ENCODE measurements at places on chromosomes 7 and 10.
A peak's percentile ranks its signal among the peaks of the same experiment; 100 is the strongest.

- H3K36me3 ChIP-seq = no peaks in the 10 kb centered on the region
- H3K27ac ChIP-seq = no peak overlapping the region
- no peak overlapping the region for H3K4me3 ChIP-seq
- H3K4me1 ChIP-seq = no peaks in the 10 kb centered on the region
These were observed 158.2 kb downstream of the WNT2 start for GRCh38 chr7:117164620-117165019.

DNA sequence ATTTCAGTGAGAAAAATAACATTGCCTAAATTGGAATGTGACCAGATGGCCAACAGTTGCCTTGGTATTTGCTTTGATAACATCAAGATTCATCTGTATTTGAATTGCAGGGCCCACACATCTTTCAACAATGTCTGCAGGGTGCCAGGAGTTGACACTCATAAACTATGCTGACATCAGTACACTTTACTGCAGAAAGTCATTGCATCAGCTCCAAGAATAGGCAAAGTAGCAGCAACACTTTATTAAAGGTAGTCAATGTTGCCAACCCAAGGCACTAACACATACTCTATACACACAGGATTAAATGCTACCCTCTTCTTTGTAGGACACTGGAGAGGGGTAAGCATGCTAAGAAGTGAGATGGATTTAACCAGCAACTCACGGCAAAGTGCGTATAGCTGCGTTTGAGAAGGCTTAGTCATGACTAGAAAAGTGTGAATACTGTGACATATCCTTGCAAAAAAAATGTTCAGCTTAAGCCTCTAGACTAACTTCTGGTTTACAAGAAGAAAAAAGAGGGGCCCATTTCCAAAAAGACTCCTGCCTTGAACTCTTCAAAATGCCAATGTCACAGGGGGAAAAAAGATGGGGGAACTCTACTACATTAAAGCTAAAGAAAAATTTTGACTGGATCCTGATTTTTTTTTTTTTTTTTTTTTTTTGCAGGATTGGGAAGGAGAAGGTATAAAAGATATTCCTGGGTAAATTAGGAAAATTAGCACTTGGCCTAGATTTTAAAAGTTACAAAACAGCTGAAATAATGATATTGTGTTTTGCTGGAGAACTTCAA is 2.2 kb downstream of the BBIP1 start:
- no peak overlapping the region for H3K27ac ChIP-seq
- H3K4me3 ChIP-seq = no peak overlapping the region
- H3K36me3 ChIP-seq = no peaks in the 10 kb centered on the region
- peaks cover 4% of the 10 kb centered on the region for H3K4me1 ChIP-seq

DNA sequence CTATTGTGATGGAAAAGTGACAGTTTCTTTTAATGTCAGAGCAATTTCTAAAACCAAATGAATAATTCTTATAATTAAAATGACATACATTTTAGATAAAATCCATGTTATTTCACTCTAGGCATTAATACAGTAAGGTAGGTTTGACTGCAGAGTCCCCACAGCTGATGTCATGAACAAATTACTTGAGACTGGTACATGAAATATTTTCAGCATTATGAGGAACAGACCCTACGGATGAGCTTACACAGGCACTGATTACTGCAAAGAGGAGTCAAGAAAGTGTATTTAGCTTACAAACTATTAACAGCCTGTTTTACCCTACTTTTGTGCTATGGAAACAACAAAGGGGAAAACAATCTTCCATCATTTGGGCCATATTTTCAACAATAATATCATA is 8.9 kb downstream of the COL1A2 start:
- no peaks in the 10 kb centered on the region for H3K27me3 ChIP-seq
- H3K36me3 ChIP-seq = no peaks in the 10 kb centered on the region
- no peak for DNase-seq
- H3K27ac ChIP-seq = peak overlapping the region; percentile 48

DNA sequence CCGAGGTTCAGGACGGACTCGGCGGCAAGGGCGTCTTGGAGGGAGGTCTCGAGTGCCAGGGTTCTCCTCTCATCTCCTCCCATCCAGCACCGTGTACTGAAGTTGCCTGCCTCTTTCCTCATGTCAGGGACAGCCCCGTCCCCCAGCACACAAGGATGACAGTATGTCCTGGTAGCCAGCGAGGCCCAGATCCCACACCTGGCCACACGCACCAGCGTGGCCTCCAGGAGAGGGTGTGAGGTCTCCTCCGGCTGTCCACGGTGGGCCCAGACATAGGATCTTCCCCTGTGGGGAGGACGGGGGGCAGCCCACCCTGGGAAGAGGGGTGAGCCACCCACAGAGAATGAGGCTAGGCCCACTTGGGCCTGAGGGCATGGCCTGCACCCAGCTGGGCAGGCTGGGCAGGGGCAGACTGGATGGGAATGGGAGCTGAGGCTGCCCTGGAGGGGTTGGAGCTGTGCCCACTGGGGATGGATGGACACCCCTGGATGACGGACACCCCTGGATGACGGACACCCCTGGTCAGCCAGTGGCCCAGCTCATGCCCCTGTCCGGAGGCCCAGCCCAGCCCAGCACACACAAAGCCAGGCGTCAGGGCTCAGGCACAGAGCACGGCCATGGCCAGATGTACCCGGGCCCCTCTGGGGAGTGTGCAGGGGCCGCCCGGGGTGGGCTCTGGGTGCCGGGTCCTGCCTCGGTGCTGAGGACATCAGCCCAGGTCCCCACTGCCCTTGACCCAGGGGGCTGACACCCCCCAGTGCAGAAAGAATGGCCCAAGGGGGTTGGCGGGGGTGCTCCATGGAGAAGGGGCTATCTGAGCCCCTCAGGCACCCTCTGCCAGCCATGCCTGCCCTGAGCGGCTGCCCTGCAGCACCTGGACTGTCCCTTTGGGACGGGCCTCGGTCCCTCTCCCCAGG is 30.9 kb upstream of the CFAP46 start:
- peak; percentile 11 for DNase-seq
- no peaks in the 10 kb centered on the region for H3K4me1 ChIP-seq
- no peak overlapping the region for H3K4me3 ChIP-seq
- H3K27me3 ChIP-seq = peaks cover 6% of the 10 kb centered on the region
- no peak overlapping the region for H3K27ac ChIP-seq

GRCh38 chr10:43231523-43232078 is 35.3 kb downstream of the RASGEF1A start:
- peak; percentile 11 for DNase-seq
- H3K4me1 ChIP-seq = peaks cover 4% of the 10 kb centered on the region

- DNase-seq = no peak
- H3K27ac ChIP-seq = peak overlapping the region; percentile 45
- H3K27me3 ChIP-seq = no peaks in the 10 kb centered on the region
- H3K36me3 ChIP-seq = no peaks in the 10 kb centered on the region
- peaks cover 11% of the 10 kb centered on the region for H3K4me1 ChIP-seq
These were observed 53.5 kb upstream of the VIPR2 start for GRCh38 chr7:159198016-159198724.

DNA sequence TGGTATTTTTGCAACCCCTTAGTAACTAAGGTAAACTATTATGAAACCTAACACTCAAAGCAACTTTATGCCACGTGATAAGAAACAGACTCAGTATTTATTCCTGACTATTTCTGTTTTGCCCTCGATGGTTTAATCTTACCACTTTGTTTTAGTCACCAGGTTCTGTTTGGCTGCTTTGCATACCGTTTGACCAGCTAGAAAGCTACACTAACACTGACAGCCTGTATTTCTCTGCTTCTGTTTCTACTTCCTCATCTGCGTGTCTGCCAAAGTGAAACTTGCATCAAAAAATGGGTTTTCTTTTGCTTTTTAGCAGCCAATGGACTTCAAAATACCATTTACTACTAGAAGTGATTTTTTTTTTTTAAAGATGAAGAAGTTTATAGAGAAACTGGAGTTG is 802.5 kb downstream of the GRM8 start:
- no peaks in the 10 kb centered on the region for H3K36me3 ChIP-seq
- no peak overlapping the region for H3K4me3 ChIP-seq
- no peak for DNase-seq
- no peak overlapping the region for H3K27ac ChIP-seq

GRCh38 chr7:137985253-137985896 is 16.5 kb downstream of the CREB3L2 start:
- H3K27me3 ChIP-seq = no peaks in the 10 kb centered on the region
- H3K27ac ChIP-seq = peak overlapping the region; percentile 94
- no peak for DNase-seq
- H3K4me3 ChIP-seq = no peak overlapping the region
- H3K4me1 ChIP-seq = peaks cover 24% of the 10 kb centered on the region

DNA sequence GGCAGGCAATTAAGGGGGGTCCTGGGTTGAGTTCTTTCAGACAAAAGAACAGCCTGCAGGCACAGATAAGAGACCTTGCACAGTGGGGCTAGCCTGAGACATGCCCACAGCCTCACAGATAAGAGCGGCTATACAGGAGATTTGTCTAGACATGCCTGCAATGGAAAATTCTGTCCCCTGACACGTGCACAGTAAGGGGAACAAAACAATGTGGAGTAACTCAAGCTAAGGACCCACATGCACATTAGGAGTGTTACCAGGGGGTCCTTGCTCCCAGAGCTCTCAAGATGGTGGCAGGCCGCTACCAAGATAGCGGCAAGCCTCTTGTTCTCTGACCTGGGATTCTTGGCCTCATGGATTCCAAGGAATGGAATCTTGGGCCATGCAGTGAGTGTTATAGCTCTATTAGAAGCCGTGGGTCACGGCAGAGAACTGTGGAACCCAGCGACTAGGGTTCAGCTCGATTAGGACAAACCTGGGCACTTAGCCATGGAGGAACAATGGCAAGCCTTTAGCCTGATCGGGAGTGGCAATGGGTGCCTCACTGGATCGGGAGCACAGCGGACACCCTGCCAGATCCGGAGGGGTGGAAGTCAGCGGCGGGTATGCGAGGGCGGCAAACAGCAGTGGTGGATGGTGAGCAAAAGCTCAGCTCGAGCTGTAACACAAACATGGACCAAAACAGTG is 196.9 kb downstream of the CCSER2 start:
- no peaks in the 10 kb centered on the region for H3K36me3 ChIP-seq
- H3K4me3 ChIP-seq = no peak overlapping the region
- H3K27me3 ChIP-seq = no peaks in the 10 kb centered on the region
- no peaks in the 10 kb centered on the region for H3K4me1 ChIP-seq
- no peak overlapping the region for H3K27ac ChIP-seq

DNA sequence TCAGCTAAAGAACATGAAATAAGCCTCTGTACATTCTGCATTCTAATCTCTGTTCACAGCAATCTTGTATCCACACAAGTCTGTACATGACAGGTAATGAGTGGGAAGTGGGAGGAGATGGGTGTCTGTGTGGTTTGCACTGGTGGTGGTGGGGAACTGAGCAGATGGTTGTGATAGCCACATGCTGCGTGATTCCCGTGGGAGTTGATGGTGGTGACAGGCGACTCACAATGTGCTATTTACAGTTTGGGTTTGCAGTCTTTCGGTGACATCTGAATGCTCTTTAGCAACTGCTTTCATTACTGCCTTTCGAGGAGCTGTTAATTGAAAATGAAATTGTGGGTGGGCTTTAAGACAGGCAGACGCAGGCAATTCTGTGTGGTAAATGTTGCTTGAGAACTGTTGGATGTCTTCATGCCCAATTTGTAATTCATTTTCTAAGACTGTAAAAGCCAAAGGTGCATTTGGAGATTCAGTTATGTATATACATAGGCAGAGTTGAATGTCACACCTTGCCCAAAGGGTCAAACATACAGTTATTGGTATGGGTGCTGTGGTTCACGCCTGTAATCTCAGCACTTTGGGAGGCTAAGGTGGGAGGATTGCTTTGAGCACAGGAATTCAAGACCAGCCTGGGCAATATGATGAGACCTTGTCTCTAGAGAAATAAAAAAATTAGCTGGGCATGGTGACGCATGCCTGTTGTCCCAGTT is 308.2 kb downstream of the AUTS2 start:
- H3K4me3 ChIP-seq = no peak overlapping the region
- no peaks in the 10 kb centered on the region for H3K27me3 ChIP-seq
- no peaks in the 10 kb centered on the region for H3K36me3 ChIP-seq
- DNase-seq = no peak
- H3K27ac ChIP-seq = no peak overlapping the region

GRCh38 chr10:33673839-33674415 is 339.5 kb upstream of the NRP1 start:
- H3K4me1 ChIP-seq = no peaks in the 10 kb centered on the region
- H3K36me3 ChIP-seq = no peaks in the 10 kb centered on the region
- H3K4me3 ChIP-seq = no peak overlapping the region

DNA sequence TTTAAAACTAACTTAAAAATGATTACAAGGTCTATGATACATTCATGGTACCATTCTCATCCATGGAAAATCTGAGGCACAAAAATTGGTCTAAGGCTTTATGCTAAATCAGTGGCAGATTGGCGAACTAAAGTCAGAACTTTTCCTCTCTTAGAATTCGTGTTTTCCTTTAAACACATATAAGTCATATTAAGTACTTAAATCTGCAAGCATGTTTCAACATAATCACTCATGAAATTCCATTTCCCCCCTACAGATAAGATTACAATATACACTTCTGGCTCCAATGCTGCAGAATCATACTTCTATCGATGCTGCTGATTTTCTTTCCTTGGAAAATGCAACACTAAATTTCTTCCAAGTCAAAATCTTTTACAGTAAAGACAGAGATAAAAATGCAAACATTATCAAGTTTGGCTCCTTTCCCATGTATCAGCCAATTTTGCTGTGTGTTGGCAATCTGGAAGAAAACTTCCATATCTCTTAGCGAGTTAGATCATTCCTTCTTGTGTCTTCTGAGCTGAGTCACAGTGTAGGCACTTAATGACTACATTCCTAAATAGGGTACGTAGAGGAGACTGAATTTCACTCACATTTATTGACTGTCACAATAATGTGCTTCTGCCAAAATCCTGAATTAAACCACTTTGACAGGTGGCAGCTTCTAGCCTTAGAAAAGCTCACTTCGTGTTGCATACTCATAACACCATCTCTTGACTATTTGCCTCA is 76.4 kb upstream of the LRRC17 start:
- H3K27me3 ChIP-seq = no peaks in the 10 kb centered on the region
- DNase-seq = no peak
- peaks cover 5% of the 10 kb centered on the region for H3K4me1 ChIP-seq
- H3K27ac ChIP-seq = peak overlapping the region; percentile 33
- no peak overlapping the region for H3K4me3 ChIP-seq

GRCh38 chr7:106290319-106290718 is 5.5 kb upstream of the NAMPT start:
- H3K27ac ChIP-seq = no peak overlapping the region
- H3K36me3 ChIP-seq = no peaks in the 10 kb centered on the region
- DNase-seq = no peak
- H3K4me1 ChIP-seq = no peaks in the 10 kb centered on the region

DNA sequence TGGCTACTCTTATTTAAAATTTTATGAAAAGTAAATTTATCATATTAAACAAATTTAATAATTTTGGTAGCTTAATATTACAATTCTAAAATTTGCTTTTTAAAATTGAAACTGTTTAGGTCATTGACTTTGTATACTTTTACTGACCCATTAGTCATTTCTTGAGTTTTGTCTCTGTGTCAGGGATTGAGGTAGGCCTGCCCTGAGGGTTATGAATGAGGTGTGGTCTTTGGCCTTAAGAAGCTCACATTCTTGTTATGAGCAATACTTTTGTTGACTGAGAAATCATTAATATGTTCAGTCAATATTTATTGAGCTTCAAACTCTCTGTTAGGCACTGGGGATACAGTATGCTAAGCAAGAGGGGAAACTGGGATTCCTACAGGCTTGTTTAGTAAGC is 47.0 kb upstream of the RPA3 start:
- no peak for DNase-seq
- no peak overlapping the region for H3K27ac ChIP-seq
- H3K4me3 ChIP-seq = no peak overlapping the region
- H3K4me1 ChIP-seq = no peaks in the 10 kb centered on the region
- no peaks in the 10 kb centered on the region for H3K27me3 ChIP-seq
- no peaks in the 10 kb centered on the region for H3K36me3 ChIP-seq

Data from uterus (tissue), 4 donors.